Kidney (tissue), 22 donors: ENCODE measurements at places on chromosomes 7 and 10. TPM values are rescaled to one million over a fixed set of nuclear protein-coding genes. Genes with fewer than 3 reads are reported as not detected.
A peak's percentile ranks its signal among the peaks of the same experiment; 100 is the strongest.

DNA sequence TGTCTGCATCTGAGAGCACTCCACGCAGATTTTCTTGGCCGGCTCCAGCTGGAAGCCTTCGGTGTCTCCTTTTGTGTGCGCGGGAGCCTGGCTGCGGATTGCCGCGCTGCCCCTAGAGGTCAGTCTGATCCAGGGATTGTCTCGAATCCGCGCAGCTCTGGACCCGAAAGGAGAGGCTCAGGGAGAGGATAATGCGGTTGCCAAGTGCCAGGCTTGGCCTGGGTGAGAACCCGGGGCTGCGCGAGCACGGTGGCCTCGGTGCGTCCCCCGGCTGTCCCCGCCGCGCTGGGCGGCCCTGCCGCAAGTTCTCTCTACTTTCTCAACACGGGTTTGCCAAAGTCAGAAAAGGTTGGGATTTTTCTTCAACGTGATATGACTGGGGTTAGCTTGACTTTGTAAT lies 140.9 kb downstream of the ADCYAP1R1 start:
- DNase-seq, result peak; percentile 76
- no peak overlapping the region for H3K27ac ChIP-seq
- no peaks in the 10 kb centered on the region for H3K27me3 ChIP-seq
- no peaks in the 10 kb centered on the region for H3K4me1 ChIP-seq

Gene ADCY1
- 3.7 TPM for total RNA-seq

Gene CPEB3
- total RNA-seq, result 7.4 TPM

DNA sequence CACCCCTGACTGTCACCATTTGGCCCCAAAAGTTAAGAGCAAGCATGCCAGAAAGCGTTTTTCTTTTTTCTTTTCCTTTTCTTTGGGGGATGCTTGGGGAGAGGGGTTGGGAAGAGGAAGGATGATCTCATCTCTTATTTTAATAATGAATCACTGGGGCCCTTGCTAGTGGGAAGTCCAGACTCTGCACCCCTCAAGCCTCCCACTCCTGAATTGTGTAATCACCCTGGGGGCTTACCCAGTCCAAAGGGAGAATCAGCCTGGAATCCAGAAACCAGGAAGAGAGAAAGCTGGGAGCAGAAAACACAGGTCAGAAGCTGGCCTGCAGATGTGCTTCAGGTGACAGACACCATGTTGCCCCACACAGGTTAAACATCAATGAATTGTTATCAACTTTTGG lies 14.7 kb upstream of the HABP2 start:
- DNase-seq, result no peak
- no peak overlapping the region for H3K4me3 ChIP-seq
- H3K4me1 ChIP-seq, result no peaks in the 10 kb centered on the region

Gene DTX2
- total RNA-seq, result 21.6 TPM

Gene ZNF425
- total RNA-seq, result 2.5 TPM

DNA sequence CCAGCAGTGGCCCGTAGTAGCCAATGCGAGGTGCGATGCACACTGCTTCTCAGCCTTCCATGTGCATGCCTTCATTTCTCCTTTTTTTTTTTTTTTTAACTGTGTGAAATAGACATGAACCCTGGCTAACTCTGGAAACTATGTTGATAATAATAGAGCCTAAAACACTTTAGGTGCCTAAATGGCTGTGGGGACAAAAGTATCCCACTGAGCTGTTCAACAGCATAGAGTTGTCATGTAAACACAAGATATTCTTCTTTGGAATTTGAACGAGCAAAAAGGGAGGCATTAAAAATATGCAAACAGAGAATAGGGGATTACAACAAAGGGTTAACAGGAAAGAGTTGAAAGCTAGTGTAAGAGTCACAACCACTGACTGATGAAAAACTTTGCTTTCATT lies 162.1 kb upstream of the NOBOX start:
- no peaks in the 10 kb centered on the region for H3K4me1 ChIP-seq
- no peak overlapping the region for H3K4me3 ChIP-seq
- no peak for DNase-seq
- H3K27ac ChIP-seq, result no peak overlapping the region
- no peaks in the 10 kb centered on the region for H3K27me3 ChIP-seq

- H3K4me1 ChIP-seq, result peaks cover 23% of the 10 kb centered on the region
- DNase-seq, result no peak
- no peaks in the 10 kb centered on the region for H3K36me3 ChIP-seq
- no peaks in the 10 kb centered on the region for H3K27me3 ChIP-seq
- H3K4me3 ChIP-seq, result no peak overlapping the region
Observed at GRCh38 chr10:71268247-71268691, 50.8 kb upstream of the SLC29A3 start.

GRCh38 chr7:1844336-1844950 lies 174.4 kb downstream of the ELFN1 start:
- peak; percentile 64 for DNase-seq
- H3K36me3 ChIP-seq, result no peaks in the 10 kb centered on the region
- H3K27me3 ChIP-seq, result no peaks in the 10 kb centered on the region
- H3K4me3 ChIP-seq, result no peak overlapping the region
- H3K27ac ChIP-seq, result no peak overlapping the region
- peaks cover 7% of the 10 kb centered on the region for H3K4me1 ChIP-seq

DNA sequence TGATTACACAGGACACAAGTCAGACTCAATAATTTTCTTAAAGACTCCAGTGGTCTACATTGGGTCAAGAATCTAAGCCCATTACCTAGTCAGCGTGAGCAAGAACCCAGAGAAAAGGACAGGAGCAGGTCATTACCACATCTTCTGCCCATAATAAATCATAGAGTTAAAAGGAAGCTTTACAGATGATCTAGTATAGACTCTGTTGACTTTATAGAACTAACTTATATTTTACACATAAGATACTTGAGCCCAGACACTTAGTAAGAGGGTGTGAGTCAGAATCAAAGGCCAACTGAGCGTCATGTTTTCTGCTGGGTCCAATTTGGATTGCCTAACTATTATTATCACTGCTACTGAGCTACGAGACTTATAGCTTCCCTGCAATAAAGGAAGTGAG lies 206.1 kb upstream of the NPSR1 start:
- H3K27ac ChIP-seq, result no peak overlapping the region
- DNase-seq, result no peak
- H3K27me3 ChIP-seq, result no peaks in the 10 kb centered on the region
- H3K4me1 ChIP-seq, result no peaks in the 10 kb centered on the region
